ENCODE measurements at places on chromosomes 11 and 22.
A peak's percentile ranks its signal among the peaks of the same experiment; 100 is the strongest.

- DNase-seq = no peak
Observed at GRCh38 chr11:124643605-124644425, 21.2 kb downstream of the TBRG1 start.

DNA sequence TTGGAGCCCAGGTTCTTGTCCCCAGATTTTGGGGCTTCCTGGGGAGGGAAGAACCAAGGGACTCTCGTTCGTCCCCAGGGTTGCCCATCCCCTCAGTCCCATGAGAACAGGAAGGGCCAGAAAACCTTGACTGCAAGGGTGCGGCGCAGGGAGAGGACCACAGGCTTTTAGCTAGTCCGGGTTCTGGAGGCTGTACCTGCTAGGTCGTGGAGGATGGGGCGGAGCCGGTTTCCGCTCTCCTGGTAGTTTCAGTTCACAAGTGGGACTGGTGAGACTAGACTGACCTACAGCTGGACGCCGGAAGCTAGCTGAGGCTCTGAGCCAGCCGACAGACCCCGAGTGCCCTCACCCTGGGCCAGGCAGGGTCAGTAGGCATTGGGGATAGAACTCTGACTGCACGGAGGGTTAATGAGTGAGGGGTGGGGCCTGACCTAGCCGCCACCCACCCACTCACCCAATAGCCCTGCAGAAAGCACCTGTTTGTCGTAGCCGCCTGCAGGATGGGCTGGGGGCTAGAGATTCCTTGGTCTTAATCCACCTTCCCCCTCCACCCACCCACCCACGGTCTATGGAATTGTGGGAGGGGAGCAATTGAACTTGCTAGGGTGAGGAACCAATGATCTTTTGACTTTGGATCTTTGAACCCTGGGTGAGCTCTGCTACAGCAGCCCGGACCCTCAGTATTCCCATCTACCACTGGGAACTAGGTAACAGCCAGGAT lies 1.5 kb downstream of the MAFF start:
- no peak for DNase-seq

DNA sequence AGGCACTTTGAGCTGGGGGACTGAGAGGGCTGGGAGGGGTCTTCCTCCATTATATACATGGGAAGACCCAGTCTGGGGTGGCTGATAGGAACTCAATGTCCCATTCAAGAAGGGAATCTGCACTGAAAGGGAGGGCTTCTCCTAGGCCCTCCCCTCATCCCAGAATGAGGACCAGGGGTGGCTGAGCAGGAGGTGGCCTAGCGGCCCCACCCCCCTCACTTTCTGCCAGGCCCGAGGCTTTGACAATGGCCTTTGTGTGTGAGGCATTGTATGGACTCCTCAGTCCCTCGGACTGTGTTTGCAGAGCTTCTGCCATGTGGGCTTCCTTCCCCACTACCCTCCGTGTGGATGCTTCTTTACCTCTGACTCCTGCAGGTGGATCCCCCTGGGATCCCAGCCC lies 65.7 kb downstream of the NECTIN1 start:
- no peak for DNase-seq

- DNase-seq = no peak
Observed at GRCh38 chr11:36743039-36743438, 145.0 kb upstream of the RAG2 start.

DNA sequence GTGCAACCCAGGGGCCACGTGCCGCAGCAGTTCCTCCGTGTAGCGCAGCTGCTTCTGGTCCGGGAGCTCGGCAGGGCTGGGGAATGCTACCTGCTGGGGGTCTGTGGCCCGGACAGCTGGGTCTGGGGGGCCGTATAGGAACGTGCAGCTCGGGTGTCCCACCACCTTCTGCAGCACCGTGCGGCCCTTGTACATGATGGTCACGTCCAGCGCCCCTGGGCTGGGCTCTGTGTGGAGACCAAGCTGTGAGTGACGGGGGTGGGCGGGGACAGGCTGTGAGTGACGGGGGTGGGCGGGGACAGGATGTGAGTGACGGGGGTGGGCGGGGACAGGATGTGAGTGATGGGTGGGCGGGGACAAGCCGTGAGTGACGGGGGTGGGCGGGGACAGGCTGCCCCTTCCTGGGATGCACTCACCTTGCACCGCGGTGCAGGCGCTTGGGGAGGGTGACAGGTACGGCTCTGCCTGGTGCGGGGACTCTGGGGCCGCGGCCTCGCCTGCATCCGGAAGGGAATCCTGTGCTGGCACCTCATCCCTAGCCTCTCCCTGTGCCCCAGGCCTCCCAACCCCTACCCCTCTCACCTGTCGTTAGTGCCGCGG lies 2.3 kb downstream of the IRF7 start:
- peak; percentile 48 for DNase-seq

DNA sequence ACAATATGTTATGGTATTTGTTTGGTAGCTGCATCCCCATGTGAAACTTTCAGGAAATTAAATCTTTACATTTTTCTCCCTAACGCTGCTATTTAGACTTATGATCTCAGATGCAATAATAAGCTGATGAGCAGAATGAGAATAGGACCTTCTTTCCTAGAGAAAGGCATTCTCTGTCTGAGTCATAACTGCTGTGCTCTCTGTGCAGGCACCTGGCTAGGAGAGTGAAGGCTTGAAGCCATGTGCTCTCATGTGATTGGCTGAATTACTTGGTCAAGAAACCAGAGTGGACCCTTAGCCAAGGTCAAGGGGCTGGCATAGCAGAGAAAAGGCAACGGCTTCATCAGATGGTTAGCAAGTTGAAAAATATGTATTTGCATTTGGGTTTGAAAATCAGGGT lies 185.0 kb downstream of the ADAMTS15 start:
- DNase-seq = no peak

DNA sequence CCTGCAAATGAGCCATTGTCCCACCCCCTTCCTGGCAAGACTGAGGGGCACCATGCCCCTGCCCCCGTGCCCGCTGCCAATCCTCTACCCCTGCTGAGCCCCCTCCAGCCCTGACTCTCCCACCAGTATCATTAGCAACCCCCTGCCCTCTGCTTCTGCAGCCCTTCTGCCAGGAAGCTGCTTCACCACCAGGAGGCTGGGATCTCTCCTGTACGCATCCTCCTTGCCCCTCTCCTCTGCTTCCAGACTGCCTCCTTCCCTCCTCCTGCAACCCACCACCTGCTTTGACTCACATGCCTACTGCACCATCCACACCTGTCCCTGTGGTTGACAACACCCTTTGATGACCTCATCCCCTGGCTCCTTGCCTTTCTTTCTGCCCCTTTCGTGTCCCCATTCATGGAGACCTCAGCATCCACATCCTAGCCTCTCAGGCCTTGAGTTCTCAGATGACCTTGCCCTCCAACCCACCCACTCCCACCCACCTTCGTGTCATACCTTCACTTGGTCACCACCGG lies 13.4 kb upstream of the PNPLA3 start:
- no peak for DNase-seq
